Bronchial epithelial cell (primary cell): ENCODE measurements at places on chromosomes 3 and 15.

DNA sequence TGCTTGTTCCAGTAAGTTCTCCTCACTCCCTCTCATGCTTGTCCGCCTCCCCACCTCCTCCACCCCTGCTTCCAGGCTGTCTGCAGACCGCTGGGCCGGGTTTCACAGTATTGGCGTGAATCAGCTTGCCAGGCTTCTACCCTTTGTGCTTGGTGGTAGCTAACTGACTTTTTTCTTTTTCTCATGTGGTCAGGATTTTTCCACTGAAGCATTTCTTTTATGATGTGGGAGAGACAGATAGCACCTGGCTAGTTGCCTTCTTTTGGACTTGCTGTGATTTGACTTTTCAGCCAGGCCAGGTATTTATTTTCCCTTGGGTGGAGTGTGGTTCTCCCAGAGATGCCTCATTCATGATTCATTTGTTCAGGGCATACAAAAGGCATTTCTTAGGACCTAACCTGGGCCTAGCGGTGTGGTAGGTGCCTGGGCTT, 60.6 kb downstream of the ST6GAL1 start:
- peak; percentile 92 for DNase-seq

- DNase-seq = no peak
These were observed 21.7 kb downstream of the NBEAL2 start for GRCh38 chr3:47000922-47001730.

DNA sequence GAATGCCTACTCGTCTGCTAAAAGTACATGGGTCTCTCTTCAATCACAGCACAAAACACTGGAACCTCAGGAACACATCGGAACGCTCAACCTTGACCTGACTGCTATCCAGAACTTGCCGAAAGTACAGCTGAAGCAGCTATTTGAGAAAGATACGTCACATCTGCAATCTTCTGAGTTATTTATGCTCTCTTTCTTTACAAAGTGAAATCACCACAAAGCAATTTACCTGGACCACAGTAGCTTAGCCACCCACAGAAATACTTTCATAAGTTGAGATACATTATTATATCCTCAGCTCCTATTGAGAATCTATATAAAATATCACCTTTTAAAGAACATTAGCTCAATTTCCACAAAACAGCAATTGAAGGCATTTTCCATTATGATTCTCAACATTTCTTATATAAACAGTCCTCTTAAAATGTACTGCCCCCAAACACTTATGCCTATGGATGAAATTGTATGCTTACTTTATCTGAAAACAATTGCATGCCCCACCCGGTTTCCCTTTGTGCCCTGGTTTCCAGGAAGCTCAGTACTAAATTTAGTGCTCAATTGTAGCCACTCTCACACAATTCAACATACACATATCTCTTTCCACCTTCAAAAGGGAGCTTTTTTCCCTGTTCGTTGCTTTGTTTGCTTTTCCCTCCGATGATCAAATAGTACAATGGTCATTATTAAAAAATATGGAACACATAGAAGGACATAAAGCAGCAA, 31.8 kb downstream of the HEG1 start:
- DNase-seq = no peak

DNA sequence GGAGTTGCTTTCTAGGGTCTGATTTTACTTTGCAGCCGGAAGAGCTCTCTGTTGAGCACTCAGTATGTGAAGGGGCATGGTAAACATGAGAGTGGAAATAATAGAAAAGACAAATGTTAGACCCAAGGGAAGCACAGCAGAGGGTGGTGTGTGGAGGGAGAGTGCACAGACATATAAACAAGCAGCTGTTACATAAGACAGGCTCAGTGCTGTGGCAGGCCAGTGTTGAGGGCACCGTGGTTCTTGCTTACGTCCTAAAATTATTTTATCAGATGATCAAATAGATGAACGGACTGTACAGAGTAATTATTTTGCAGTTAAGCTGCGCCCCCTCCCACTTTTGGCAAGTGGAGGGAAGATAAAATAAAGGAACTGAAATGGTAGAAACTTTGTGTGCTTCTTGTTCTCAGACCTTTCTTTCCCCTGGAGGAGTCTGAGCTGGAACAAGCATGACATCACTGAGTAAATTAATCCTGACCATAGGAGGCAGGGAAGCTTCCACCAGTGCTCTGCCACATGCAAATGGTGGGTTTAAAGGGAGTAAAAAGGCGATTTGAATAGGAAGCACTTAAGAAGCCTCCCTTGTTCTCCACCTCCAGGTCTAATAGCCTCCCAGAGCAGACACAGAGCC, 205.6 kb downstream of the IL20RB start:
- DNase-seq = no peak

- no peak for DNase-seq
These were observed 135.6 kb upstream of the WNT5A start for GRCh38 chr3:55622733-55623132.

DNA sequence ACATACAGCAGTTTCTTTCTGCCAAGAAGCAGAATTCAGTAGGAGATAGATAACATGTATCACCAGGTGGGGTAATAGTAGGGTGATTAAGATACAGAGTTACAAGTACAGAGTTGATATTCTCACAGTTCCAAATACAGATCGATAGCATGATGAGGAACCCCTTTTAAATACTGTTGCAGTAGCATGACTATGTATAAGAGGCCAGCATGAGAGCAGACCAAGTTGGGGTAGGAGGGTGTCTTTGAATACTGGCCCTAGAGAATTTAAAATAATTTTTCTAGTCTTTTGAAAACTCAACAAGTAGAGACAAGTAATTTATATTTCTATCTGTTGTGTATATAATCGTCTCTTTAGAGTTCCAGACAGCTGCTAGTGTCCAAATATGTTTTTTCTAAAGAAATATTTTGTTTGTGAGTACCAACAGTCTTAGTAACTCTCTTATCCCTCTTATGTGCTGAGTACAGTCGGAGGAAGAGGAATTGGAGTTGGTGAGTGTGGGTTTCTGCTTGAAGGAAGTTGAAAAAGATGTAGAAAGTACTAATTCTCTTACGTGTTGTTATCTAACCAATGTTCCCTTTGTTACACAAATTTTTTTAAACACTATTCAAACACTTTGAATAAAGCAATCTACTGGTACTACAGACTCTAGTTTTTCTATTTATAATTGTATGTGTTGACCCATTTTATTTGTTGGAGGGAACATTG, 30.2 kb downstream of the LYSMD4 start:
- DNase-seq = peak; percentile 41

DNA sequence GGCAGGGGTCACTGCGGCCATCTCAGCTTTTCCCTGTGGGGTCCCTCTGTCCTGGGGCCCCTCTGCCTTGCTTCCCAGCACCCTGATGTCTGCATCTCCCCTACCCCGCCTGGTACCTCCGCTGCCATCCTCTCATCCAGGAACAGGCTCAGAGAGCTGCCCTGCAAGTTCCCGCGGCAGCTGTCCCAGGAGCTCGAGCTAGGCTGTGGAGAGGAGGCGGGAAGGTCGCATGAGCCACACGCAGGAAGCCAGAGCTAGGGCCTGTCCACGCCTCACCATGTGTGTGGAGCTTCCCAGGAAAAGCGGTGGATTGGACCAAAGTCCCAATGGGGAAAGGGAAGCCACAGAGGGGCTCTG, 12.5 kb downstream of the PLA2G4B start:
- DNase-seq = no peak

- DNase-seq = no peak
These were observed 9.1 kb downstream of the ZBTB38 start for GRCh38 chr3:141377377-141377776.

GRCh38 chr3:72143322-72143721, 358.4 kb upstream of the PROK2 start:
- DNase-seq = peak; percentile 20

DNA sequence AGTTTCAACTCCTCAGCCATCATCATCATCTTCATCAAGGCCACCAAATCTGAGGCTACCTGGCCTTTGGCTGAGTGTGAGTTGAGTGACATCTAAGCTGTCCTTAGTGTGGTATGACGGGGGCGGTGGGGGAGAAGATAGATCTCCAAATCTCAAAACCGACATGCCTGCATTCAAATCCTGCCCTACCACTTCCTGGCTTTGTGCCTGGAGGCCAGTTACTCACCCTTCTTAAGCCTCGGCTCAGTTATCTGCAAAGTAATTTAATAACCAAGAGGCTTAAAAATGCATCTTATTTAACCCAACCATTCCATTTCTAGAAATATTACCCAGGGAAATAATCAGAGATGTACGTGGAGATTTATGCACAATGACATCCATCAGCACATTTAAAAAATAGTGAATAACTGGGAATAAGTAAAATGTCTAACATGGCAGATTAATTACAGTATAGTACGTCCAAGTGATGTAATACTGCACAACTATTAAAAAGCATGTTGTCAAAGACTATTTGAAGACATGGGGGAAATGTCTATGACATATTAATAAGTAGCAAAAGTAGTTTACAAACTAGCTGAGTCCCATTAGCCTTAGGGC, 167.4 kb downstream of the NTRK3 start:
- peak; percentile 8 for DNase-seq

GRCh38 chr15:68414591-68414990, 17.4 kb downstream of the ITGA11 start:
- DNase-seq = no peak

- no peak for DNase-seq
These were observed 307.7 kb downstream of the IL5RA start for GRCh38 chr3:2802429-2802828.

DNA sequence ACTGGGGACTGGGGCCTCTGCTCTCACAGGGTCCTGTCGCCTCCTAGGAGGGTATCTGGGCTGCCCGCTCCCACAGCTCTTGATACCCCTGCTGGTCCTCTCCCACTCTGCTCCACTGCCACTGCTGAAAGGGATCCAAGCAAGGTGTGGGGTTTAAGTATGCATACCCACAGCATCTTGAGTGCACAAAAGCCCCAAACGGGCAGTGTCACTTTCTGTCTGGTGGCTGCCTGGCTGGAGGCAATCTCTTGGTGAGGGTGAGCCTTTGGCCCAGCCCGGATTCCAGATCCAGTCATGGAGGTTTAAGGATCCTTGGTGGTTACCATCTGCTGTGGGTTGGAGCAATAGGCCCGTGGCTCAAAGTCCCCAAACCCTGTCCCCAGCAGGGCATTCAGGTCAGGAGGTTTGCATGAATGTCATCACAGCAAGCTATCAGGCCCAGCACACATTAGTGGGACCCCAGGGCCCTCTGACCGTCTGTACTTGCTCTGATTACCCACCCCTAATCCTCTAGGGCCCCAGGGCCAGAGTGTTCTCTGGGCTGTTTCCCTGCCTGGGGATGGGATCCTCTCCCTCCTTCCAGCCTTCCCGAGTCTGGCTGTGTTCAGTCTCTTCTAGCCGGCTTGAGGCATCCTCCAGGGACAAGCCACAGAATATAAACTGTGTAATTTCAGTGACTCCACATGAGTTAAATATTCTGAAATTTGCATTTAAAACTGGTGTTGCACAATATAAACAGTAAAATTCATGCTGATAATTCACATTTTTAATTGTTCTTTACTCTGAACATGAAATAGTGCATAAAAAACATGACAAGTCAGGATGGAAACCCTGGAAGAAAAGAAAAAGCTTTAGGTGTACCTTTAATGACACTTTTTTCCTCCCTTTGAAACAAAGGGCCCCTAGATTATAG, 4.9 kb upstream of the TJP1 start:
- no peak for DNase-seq

DNA sequence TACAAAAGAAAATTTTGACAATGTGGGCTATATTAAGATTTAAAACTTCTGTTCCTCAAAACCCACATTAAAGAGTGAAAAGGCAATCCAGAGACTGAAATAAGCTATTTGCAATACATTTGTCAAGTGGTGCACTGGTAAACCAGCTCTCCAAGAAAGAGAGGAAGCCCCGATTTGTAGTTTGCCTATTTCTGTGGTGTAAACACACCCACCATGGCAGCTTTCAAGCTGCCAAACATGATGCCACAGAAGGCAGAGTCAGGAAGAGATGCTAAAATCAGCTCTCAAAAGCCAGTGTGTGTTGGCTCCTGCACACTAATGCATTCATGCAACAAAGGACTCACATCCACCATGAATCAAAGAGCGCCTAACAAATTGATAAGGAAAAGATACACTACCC, 17.5 kb downstream of the RFTN1 start:
- no peak for DNase-seq
